ENCODE measurements at places on chromosomes 12 and 14.

- DNase-seq = no peak
These were observed 53.6 kb upstream of the EIF5 start for GRCh38 chr14:103280278-103280928.

- DNase-seq = no peak
These were observed 174.0 kb downstream of the ITPR2 start for GRCh38 chr12:26658991-26659390.

DNA sequence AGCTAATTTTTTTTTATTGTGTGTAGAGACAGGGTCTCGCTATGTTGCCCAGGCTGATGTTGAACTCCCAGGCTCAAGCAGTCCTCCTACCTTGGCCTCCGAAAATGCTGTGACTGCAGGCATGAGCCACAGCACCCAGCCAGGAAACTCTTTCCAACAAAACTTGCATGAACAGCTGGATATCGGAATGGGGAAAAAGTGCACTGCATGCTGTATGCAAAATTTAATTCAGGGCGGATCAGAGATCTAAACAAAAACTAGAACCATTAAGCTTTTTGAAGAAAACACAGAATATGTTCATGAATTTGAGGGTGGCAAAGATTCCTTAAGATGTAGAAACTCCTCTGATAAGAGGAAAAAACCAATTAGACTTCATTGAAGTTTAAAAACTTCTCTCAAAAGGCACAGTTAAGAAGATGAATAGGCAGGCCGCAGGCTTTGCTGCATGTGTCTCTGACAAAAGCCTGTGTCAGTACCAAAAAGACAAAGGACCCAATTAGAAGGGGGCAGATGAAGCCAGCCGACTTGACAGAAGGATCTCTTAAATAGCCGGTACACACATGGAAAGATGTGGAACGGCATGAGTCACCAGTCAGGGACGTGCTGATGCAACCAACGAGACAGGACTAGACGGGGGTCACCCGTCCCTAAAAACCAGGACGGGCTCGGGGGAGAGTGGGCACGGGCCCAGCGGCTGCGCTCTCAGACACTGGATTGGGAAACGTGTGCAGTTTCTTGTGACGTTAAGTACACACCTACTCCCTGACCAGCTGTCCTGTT lies 34.8 kb upstream of the MMP17 start:
- DNase-seq = no peak

- no peak for DNase-seq
These were observed 108.4 kb downstream of the C12orf42 start for GRCh38 chr12:103387385-103387784.

DNA sequence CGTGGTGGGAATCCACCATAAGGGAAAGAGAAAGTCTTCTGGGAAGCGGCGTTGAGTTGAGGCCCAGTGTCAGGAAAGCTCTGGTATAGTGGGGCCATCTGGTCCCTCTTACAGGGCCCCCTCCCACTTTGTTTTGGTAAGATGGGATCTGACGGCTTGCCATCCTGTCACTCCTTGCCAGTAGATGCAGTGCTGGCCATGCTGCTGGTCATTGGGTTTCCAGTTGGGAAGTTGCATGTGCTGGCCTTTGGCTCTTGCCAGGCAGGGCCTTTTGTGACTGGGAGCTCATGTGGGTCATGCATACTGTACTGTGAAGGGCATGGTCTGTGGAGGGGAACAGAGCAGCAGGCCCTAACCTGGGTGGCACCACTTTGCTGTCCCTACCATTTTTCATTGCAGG lies 3.8 kb downstream of the TRAF3 start:
- DNase-seq = no peak

DNA sequence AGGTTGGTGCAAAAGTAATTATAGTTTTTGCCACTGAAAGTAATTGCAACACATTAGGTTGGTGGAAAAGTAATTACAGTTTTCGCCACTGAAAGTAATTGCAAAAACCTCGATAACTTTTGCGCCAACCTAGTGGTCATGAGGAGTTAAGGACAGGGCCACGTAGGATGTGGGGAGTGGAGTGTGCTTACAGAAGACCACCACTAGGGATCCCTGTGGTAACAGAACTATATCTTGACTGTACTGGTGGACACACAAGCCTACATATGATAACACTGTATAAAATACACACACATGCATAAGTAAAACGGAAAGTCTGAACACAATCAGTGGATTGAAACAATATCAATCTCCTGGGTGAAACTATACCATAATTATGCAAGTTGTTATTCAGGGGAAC lies 187.4 kb upstream of the ABCD2 start:
- DNase-seq = no peak

- no peak for DNase-seq
These were observed 13.7 kb upstream of the TROAP start for GRCh38 chr12:49309386-49309785.

DNA sequence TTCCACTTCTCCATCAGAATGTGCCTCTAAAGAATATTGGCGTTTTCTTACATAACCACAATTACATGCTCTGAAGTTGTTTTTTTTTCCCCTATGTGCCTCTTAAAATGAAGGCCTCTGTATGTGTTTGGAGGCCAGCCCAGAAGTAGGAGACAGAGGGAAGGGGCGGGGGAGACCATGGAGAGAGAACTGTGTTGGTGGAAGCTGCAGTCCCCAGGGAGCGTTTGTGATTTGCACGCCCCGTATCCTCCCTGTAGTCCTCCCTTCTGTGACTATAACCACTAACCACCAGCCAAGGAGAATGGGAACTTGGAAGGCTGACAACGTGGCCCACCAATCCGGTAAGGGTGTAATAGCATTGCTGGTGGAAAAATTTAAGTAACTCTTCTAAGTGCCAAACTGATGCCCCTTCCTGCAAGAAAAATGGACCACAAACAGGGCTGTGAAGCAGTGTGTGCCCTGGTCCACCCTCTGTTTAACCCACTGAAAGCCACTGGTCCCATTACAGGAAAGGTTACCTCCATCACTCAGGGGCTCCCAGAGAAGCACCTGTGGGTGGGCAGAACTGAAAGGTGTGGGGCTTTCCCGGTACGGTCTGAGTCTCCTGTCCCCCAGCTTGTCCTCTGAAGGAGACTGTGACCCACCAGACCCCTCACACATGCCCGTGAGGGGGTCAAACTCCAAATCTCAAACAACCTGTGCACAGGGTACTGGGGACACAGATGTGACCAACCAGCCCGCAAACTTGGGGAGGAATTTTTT lies 36.8 kb downstream of the CCDC88C start:
- no peak for DNase-seq

- no peak for DNase-seq
These were observed 461.9 kb downstream of the RAD51B start for GRCh38 chr14:68281497-68281896.

GRCh38 chr12:58673021-58673420 lies 247.3 kb downstream of the LRIG3 start:
- DNase-seq = no peak

DNA sequence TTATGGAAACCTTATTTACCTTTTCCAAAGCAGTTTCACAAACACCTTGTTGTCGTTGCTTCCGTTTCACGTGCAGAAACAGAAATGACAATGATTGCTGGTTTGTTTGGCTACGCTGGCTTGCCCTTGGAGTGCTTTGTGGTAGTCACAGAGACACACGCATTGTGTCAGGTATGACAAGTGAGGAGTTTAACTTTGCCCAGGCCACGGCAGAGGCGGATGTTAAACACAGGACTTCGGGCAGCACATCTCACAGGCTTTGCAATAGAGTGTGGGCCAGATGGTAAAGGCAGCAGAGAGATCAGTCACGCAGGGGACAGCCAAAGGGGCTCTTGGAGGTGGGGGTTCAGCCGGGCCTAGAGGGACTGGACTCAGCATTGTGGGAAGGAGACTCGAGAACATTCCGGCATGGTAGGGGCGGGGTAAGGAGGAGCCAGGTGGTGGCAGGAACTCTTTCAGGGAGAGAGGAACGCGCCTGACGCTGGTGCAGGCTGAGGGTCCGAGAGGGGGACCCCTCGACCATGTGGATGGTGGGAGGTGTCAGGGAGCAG lies 59.8 kb upstream of the KCNA1 start:
- no peak for DNase-seq

DNA sequence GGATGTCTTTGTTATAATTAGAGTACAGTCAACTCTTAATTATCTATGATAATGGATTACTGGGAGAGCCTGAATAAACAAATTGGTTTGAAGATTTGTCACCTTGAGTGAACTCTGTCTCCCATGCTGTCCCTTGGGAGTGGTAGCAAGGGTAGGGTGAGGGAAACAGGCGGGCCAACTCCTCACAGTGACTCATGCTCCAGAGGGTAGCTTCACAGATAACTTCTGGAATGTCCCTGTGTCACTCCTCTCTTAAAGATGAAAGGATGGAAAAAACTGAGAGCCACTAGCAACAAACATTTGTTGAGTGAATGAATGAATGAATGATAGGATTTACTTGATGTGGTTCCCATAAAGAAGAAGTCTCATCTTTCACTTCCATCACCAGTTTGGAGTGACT lies 53.5 kb downstream of the RASSF9 start:
- no peak for DNase-seq

- no peak for DNase-seq
These were observed 785 bp downstream of the MLEC start for GRCh38 chr12:120687578-120688289.

DNA sequence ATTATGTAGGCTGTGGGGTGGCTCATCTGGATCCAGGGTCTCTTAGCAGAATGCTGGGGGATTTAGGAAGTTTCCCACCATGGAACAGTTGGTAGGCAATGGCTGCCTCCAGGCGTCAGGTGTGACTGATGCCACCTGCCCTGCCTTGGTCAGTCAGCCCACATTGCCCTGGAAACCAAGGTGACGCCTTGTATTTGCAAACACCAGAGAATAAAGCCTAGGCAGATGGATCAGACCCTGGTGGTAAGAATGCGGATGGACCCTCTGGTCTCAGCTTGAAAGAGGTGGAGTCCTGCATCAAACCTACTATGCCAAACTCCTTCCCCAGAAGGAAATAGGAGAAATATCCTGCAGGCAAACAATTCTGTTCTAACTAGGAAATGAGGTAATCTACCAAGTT lies 38.2 kb downstream of the NCKAP5L start:
- no peak for DNase-seq

GRCh38 chr14:65832431-65833266 lies 420.1 kb downstream of the FUT8 start:
- DNase-seq = no peak

DNA sequence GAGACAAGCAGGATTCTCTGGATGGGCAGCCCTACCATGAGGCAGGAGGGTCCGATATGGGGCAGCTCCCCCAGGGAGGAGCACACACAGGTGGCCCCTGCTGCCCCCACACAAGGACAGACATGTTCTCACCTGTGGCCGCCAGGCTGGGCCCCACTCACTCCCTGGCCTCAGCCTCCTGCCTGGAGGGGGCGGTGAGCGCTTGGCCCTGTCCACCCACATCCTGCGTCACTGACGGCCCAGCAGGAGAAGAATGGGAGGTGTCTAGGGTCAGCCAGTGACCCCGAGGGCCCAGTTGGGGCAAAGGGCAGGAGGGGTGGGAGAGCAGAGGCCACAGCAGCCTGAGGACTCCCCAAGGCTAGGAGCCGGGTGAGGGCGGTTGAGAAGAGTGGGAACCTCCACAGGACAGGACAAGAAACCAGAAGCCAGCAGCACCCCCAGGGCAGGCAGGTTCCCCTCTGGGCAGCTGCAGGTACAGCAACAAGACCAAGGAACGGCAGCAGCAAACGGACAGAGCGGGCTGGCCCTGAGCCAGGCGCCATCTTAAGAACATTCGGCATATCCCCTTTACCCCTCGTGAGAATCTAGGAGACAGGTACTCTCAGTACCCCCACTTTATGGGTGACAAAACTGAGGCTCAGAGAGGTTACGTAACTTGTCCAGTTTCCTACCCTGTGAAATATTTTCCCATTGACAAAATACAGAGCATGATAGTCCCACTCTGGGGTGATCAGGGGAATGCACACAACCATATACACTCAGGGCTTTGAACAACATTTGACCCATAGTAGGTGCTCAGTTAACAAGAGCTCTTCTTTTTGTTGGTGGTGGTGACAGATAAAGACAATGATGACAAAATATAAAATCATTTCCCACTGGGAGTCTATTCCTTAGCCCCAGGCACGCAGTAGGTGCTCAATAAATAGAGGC lies 74.3 kb downstream of the NCOR2 start:
- DNase-seq = no peak

DNA sequence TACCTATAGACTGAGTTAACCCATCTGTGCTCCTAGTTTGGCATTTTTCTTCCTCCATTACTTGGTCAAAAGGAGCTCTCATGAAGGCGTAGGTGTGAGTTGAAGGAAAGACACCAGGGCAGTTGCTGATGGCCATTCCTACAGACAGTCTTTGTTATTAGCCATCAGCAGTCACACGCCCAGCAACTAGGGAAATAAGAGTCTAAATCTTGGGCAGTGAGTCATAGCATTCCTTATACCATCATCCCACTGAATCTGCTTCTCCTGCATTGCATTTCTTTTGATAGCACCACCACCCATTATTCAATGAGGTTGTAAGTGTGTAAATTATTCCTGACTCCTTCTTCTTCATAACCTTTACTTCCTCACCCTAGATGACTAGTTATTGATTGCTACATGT lies 150.9 kb upstream of the IGF1 start:
- DNase-seq = no peak

DNA sequence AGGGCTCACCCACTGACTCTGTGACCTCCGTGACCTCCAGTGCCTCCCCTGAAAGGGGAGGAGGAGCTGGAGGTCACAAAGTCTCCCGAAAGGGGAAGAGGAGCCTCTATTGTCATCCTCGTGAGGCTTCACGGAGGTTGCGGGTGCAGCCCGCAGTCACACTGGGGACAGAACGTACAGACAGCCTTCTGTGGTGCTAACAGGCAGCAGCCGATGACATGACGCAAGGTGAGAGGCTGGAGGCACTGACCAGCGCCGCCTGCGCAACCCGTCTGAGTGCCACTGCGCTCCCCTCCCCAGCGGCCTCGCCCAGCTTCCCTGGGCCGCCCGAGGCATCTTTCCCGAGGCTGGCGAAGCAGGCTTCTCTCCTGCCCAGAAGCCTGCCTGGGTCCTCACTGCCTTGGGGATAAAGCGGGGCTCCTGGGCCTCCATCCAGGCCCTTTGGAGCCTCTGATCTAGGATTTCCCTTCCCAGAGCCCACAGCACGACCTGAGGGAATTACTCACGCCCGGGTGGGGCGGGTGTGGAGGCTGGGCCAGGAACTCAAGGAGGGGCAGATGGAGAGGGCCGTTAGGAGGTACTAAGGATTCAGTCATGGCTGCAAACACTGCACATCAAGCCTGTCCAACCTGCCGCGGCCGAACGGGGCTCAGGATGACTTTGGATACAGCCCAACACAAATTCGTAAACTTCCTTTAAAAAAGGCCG lies 12.3 kb upstream of the LBHD2 start:
- no peak for DNase-seq

DNA sequence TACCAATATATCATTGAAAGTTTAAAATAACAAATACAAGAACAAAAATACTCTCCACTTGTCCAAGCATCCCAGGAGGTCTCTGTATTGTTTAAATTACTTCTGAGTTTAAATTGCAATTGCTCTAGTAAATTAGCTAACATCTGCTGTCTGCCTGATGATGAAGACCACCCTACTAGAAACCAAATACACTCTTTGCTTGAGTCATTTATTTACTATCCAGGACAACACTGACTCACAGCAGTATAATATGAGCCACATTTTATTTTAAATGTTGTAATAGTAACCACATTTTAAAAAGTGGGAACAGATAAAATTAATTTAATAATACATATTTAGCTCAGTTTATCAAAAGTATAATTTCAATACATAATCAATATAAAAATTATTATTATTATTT lies 62.9 kb upstream of the EEA1 start:
- DNase-seq = no peak

GRCh38 chr12:120263748-120264085 lies 1.8 kb downstream of the PXN start:
- no peak for DNase-seq
